ENCODE measurements at places on chromosomes 6 and 20.
A peak's percentile ranks its signal among the peaks of the same experiment; 100 is the strongest.

DNA sequence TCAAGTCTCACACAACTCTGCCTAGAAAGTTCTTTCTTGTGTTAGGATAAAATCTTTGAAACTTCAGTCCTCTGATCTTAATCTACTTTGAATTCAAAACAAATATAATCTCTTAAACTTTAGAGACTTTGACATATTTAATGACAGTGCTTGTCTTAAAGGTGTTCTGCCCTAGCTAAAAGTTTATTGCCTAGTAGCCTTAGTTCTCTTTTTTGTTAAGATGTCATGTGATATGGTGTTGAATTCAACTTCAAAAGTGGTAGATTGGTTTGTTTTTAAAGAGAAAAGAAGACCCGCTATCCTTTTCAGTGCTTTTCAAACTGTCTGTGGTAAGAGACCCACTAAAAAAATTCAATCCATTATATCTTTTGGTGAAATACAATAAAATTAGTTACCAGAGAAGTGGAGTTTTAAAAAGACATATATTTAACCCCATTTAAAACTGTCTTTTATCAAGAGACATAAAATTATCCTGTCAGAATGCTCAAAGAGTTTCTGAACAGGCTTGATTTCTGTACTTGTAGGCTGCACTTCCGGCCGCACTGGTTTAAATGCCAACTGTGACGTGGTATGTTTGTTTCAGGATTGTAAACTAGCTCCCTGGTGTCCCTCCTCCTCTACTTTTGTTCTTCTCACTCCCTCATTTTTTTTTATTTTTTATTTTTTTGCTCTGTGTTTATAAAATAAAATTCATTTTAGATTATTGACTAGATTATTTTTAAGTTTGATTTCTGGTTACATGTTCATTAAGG is 76.5 kb downstream of the QKI start:
- DNase-seq, result no peak

GRCh38 chr20:38152175-38152620 is 12.9 kb downstream of the TGM2 start:
- peak; percentile 82 for DNase-seq

DNA sequence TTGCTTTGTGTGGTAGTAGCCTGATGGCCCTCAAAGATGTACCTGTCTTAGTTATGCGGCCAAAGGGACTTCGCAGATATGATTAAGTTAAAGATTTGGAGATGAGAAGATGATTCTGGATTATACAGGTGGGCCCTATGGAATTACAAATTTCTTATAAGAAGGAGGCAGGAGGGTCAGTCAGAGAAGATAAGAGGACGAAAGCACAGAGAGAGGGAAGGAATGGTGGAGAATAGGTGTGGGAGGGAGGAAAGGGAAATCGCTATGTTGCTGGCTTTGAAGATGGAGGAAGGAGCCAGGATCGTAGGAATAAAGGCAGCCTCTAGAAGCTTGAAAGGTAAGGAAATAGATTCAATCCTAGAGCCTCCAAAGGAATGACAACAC is 1.2 kb upstream of the TSPYL1 start:
- no peak for DNase-seq

DNA sequence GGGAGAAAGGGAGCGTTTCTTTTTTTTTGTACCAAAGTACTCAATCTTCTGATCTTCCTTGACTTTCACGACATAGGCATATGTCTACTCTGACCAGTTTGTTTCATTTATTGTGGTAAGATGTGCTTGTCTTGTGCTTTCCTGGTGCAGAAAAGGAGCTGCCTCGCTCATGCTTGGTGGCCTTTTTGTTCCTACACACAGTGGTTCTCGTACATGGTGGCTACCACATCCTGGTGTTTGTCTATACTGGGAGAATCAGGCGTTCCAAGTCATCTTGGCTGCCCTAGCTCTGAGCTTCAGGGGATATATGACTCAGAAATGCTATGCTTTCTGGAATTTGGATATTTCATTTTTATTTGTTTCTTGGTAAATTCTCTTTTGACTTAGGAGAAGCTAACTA is 31.8 kb downstream of the MYB start:
- no peak for DNase-seq

DNA sequence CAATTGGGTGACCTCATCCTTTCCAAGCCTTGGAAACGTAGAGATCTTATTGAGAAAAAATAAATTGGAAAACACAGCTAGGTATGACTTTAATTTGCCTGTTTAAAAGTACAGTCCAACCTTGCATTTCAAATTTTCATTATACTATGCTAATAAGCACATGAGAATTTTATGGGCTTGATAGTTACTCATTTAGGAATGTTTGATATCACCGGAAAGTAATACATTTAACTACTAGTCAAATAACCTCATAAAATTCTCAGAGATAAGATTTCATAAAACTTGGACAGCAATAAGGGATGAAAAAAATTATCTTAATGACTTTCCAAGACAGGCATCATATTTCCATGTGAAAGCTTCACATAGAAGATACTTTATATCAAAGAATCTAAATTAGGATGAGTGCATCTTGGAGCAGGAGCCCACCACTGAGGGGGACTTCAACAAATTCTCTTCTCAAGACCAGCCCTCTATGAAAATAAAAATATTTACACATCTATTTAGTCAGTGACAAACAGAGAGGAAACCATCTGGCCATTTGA is 236.3 kb downstream of the EPHA7 start:
- no peak for DNase-seq

DNA sequence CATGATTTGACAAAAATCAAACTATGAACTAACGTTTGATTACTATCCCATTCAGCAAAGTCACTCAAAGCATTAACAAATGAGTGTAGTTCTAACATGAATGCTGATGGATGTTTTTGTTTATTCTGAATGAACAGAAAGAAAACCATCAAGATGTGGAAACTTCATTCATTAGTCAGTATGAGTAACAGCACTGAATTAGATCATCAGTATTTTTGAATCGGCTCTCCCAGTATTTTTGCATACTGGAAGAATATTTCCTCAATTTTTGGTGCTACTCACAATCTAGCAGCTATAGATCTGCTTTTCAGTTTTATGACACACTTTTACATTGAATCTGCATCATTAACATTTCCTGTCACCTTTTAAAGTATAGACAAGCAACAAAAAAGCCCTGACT is 63.8 kb upstream of the CD83 start:
- no peak for DNase-seq

Measured in right kidney (tissue), 9 donors.